Mesendoderm (in vitro differentiated cells): ENCODE measurements at places on chromosomes 4 and X.

DNA sequence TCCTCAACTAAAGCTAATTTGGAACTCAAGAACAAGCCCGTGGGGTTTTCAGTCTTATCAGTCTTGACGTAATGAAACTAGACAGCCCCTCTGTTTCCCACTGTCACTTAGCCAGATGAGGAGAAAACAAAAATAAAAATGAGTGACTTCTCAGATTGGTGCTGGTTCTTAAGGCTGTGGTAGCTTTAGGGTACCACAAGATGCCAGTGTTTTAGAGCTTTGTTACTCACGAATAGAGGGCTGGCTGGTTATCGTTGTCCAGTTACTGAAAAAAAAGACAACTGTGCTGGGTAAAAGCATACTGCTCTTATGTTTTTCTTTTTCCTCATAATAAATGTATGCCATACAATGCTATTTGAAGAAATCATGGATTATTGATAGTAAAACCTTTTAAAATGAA lies 796.7 kb downstream of the RAPGEF2 start:
- DNase-seq: peak; percentile 12

- no peak for DNase-seq
These were observed 175.5 kb downstream of the WDFY3 start for GRCh38 chr4:84790769-84791565.

DNA sequence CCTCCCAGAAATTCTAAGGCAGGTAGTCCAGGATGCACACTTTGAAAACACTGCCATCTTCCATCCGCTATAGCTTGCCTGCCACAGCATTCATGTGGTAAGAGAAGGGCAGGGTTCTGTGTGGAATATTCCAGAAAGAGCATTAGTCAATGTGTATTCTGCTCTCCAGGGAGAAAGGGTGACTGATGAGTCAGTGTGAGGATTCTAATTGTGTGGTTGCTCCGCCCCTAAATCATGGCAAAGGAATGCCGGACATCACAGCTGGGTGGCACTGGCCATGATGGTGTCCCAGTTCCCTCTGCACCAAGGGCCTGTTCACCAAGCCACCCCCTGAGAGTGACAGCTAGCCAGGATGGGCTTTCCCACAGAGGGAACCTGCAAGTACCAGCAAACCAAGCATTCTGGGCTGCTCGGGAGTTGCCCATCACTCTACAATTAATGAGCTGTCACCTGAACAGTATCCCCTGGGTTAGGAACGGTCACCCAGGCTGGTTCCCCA lies 9.5 kb downstream of the IDS start:
- DNase-seq: peak; percentile 54

- DNase-seq: no peak
These were observed 158.6 kb downstream of the TRIML1 start for GRCh38 chr4:188297873-188298272.

DNA sequence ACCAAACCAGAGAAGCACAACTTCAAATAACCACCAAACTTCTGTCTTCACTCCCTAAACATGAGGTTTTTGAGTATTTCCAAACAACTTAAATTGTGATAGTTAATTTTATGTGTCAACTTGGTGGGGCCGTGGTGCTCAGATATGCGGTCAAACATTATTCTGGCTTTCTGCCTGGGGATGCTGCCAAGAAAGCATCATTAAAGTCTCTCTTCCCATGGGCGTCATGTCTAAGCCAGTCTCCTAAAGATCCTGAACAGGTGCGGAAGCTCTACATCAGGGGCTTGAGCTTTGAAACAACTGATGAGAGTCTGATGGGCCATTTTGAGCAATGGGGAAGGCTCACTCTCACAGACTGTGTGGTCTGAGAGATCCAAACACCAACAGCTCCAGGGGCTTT lies 24.1 kb upstream of the SOD3 start:
- DNase-seq: no peak

DNA sequence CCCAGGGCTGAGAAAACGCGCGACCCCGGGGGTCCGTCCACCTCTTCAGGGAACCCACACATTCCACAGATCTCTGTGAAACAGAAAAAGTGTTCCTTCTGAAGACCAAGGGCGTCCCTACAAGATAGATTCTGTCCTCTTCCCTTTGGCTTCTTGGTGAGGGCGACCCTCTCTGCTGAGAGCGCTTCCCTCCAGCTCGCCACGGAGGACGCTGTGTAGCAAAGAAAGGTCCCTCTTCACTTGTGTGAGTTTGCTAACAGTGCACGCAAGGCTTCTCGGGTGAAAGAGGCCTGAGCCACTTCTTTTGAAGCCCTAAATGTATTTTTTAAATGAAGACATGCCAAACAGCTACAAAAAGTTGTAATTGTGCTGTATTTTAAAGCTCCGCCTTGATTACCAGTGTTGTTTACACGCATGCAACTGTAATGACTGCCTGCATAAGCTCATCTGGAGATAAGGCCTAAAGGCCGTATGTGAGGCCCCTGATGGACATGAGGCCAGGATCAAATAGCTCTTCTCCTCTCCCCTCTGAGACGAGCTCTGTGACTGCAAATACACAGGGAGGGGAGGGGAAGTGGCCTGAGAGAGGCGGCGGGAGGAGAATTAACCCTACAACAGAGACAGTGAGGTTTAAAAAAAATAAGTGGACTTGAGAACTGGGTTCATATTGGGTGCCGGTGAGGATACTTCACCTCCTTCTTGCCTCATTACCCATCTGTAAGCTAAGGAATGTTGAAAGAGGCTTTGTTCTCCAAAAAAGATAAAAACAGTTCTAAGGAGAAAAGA lies 95.5 kb downstream of the SOWAHB start:
- peak; percentile 96 for DNase-seq

DNA sequence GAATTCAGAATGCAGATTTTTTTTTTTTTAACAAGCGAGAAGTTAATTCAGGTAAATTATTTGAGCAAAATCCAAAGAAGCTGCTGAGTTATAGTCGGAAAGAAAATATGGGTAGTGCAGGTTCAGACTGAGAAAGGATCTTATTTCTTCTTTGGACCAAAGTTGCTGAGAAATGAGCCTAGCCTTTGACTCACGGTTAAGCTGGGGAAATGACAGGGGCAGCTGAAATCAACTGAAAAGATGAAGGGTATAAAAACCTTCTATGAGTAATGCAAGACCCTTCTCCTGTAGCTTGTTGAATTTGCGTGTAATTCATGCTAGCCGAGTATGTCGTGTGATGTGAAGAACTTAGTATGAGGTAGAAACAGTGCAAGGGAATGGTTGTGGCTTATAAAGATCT lies 63.0 kb downstream of the KIAA0232 start:
- DNase-seq: no peak

DNA sequence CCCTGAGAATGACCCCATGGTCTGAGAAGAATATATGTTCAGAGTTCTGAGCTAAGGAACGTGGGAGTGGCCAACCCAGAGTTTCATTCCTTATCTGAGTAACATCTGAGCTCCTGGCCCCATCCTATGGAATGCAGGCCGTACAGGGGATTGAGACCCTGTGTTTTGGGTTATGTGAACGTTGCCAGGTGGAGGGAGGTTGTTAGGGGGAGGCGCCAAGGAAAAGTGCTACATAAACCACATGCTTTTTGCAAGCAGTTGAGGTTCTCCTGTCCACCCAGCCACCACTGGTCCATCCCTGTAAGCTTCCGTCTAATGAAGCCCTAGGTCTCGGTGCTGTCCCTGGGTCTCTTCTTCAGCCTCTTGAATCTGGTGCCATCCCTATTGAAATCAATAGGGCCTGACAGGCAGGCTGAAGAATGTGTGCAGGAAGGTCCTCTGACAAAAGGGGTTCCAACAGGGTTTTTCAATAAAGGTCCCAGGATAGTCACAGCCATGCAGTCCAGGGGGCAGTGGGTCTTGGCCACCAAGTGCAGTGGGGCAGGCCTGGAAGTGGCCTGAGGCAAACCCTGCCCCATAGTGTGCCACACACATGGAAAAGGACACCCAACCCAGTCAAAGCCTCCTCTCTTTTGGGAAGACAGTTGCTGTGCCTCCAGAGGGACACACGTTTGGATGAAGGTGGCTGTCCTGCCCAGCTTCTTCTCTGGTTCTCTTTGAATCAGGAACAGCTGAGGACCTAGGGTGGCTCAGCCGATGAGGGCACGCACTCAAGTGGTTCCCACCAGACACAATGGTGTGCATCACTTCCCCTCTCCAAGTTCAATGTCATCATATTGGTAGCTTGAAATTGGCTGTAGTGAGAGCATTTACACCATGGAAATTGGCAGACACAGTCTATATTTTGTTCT lies 53.5 kb downstream of the HTRA3 start:
- DNase-seq: peak; percentile 51
